ENCODE measurements at places on chromosomes 4 and X.

GRCh38 chr4:11497212-11497806 is 68.6 kb upstream of the HS3ST1 start:
- DNase-seq, result no peak

DNA sequence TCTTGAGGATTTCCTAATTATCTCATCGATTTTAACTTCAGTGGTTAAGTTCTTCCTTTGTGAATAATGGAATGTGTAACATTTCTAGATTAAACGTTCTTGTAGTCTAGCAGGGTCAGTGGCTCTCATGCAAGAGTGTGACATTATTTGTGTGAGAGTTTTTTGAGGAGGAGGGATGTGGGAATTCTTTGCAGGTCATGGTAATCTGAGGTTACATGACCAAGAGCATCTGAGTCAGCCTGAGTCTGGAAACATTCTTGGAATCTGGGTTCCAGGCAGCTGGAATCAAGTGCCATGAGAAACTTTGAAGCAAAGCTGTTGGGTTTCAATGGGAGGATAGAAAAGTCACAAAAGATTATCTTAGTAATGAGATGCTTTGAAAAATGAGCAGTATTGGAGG is 49.5 kb downstream of the GK start:
- DNase-seq, result no peak

DNA sequence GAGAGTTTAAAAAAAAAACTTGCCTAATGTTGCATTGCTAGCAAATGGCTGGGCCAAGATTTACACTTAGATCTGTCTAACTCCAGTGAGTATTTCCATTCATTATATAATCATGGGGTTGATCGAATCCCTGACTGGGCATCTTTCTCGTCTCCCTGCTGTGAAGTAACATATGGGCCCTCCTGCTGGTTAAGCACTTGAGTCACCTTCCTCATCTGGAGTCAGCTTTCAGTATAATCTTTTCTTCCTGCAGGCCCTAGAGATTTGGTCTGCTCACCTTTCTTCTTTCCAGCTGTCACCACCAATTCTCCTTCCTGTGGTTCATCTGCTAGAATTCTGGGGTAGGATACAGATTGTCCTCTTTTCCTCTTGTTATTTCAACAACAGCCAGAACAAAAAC is 41.6 kb downstream of the TIGD2 start:
- DNase-seq, result no peak

DNA sequence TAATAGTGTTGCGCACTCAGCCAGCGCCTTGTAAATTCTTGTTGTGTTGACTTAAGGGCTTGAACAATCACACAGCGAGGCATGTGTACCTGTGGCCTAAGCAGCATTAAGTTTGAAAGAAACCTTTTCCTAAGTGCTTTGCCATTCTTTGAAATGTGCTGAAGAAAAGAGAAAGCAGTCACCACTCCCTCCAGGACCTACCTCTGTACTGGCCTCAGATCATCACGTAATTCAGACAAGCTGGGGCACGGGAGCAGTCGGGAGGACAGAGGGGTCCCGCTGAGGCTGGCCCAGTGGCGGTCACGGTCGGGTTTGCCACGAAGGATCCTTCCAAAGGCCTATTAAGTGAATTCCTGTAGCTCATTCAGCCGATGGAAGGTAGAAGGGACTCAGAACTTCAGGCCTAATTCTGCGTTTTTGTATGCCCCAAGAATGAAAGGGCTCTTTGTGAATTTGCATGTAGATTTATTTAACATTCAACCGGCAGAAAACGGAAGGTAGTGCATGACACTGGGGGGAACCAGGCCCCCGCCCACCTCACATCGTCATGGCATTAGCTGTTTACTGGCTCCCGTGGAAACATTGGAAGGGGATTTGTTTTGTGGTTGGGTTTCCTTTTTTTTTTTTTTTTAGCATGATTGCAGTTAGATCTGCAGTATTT is 106.3 kb downstream of the TRAPPC11 start:
- DNase-seq, result no peak

- no peak for DNase-seq
Measured at GRCh38 chr4:20698820-20699219, 1.4 kb upstream of the PACRGL start.

DNA sequence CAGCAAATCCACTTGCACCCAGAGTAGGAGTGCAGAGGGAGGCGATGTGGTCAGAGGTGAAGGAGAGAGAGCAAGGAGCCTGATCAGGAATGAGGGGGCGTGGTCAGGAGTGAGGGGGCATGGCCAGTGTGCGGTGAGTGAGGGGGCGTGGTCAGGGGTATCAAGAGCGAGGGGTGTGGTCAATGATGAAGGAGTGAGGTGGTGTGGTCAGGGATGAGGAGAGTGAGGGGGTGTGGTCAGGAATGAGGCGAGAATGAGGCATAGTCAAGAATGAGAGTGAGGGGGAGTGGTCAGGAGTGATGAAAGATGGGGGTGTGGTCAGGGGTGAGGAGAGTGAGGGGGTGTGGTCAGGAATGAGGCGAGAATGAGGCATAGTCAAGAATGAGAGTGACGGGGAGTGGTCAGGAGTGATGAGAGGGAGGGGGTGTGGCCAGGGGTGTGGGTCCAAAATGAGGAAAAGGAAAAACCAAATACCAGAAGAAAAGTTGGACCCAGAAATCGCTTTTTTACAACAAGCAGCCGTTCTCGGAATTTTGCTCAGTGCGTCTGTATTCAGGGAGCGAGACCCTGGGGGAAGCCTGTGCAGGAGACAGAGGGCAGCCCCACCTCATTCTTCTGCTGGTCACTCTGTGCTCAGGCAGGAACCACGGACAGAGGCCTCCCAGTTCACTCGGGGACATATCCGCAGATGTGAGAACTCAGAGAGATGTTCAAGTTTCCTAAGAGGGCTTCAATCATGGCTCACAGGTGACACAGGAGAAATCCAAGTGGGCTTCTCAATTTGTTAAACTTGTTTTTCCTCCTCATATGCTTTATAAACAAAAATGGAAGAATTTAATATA is 47.5 kb downstream of the MAGEA1 start:
- no peak for DNase-seq

GRCh38 chr4:119321921-119322687 is at the start of gene FABP2:
TSS of gene FABP2 (minus strand) at chr4:119322138. CDS start at chr4:119322102, 36 bp downstream.
- no peak for DNase-seq

DNA sequence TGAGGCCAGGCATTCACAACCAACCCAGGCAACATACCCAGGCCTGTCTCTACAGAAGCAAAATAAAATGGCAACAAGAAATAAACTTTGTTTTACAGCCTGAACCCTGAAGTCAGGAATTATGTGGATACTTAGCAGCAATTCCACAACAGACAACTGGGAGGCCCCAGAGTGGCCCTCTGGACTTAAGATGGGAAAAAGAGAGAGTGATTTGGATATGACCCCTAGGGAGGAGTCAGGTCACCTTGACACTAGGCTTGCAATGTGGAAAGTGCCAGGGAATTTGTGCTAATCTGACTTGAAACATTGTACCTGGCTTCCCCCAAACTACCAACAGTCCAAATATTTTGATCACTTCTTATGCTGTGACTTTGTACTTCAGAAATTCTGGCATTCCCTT is 193.1 kb downstream of the PARM1 start:
- DNase-seq, result no peak

- no peak for DNase-seq
Measured at GRCh38 chrX:12947545-12948235, 27.2 kb upstream of the TMSB4X start.

GRCh38 chr4:8582436-8582835 is 2.2 kb downstream of the GPR78 start:
- no peak for DNase-seq

DNA sequence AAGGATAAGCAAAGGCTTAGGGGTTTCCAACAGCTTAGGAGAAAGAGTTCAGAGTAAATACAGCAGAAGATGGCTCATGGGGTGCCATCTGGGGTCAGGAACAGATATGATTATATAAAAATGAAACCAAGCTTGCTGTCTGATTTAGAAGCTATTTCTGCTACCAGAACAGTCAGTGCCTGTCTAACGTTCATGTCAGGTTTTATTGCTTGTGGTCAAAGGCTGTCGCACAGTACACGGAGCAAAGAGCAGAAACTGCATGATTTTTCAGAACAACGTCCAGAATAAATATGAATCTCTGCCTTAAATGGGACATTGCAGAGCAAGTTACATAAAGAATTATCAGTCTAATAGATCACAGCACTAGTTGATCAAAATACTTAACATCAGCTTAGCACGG is 17.4 kb downstream of the CETN2 start:
- DNase-seq, result no peak

- DNase-seq, result no peak
Measured at GRCh38 chrX:98924511-98924910, 1485.6 kb downstream of the PCDH19 start.

DNA sequence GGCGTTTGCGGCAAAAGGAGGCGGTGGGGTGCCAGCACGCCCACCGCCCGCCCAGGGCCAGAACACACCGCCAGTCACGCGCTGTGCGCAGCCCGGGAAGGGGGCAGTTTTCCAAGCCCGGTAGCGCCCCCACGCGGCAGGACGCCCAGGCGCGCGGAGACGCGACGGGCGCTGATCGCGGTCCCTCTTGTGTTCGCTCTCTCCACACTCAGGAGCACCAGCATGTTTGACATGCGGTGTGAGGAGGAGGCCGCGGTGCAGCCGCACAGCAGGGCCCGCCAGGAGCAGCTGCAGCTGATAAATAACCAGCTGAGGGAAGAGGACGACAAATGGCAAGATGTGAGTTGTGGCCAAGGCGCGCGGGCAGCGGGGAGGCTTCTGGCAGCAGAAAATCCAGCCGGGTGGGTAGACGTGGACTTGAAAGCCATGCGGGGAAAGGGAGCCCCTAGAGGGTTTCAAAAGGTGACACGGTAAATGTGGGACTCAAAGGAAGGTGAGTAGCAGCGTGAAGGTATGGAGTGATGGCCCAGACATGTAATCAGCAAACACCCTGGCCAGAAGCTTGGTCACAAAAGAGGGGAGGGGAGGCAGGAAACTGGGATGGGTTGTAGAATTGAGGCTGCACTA is 104.1 kb downstream of the PHOX2B start:
- DNase-seq, result no peak

DNA sequence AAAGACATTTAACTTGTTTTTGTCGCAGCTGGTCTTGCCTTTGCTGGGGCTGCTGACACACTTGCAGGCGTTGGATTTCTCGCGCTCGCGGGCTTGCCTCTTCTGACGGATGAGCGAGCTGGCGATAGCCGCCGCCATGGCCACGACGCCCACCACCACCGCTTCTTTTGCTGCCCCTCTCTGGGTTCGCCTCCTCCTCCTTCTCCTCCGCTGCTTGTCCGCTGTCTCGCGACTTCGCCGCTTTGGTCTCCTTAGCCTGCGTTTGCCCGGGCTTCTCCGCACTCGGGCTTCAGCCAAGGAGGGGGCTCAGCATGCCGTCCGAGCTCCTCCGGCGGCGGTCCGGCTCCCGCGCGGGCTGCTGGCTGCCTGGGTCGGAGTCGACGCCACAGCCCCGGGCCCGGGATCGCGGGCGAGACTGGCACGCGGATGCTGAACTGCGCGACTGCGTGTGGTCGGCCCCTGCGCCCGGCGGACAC is 613 bp downstream of the FGF13 start:
- DNase-seq, result no peak

DNA sequence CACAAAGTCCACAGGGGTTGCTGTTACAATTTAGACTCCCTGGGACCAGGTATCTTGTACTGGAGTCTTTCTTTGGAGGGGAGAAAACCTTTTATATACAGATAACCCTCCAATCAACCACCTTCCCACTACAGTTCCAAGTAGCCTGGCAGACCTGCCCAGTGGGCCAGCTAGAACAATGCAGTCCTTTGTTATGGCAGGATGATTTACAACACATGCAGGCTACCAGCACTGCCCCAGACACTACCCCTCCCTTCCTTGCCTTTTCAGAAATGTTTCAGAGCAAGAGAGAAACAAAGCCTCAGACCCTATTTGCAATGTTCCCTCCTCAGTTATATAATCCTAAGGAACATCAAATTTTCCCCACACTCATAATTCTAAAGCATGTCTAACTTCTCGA is 11.1 kb downstream of the RASL11B start:
- DNase-seq, result no peak

- DNase-seq, result no peak
Measured at GRCh38 chr4:37455301-37456131, 211.0 kb downstream of the NWD2 start.

GRCh38 chrX:154332561-154332960 is 37.0 kb downstream of the TKTL1 start:
- no peak for DNase-seq
